ENCODE measurements at places on chromosomes 3 and 15.

GRCh38 chr15:72919936-72920465 lies 132.3 kb upstream of the NEO1 start:
- no peak for DNase-seq

DNA sequence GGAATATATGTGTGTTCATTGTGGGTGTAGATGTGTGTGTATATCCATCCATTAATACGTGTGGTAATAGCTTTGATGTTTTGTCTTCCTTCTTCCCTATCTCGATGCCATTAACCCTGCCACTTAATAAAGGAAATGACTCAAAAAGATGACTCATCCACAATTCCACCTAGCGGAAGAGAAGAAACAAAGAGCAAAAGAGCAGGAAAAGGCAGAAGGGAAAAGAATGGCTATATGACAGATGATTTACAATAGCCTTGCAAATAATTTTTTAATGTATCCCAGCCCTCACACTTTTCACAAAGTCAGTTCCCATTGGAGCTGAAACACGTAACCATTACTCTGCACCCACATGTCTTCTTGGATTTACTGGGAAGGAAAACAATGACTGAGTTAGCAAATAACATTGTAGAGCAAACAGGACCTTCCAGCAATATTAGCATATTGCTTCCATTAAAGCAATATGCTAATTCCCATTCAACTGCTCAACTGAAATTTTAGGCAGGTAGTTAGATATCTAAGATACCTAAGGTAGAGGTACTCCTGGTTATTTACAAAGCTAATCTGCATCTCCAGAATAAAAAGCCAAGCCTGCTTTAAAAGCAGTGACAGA lies 197.2 kb downstream of the KCNAB1 start:
- DNase-seq: no peak

DNA sequence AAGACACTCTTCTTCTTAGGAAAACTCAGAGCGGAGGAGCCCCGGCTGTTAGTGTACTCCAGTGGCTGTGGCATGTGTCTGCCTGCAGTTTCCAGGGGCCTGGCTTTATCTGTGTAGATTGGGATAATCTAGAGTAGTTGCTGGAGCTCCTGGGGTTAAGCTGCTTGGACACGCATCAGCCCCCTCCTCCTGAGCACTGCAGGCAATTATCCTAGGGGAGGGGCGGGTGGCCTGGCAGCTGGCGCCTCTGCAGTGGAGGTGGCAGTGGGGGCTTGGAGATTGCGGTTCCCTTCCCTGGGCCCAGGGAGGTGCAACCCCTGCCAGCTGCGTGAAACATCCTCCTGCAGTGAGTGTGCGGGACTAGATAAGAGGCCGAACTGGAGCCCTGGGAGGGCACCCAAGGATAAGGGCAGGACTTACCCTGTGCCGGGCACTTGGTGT lies 68.2 kb downstream of the EFCAB12 start:
- DNase-seq: no peak

GRCh38 chr15:39296955-39297354 lies 283.9 kb upstream of the THBS1 start:
- DNase-seq: no peak

DNA sequence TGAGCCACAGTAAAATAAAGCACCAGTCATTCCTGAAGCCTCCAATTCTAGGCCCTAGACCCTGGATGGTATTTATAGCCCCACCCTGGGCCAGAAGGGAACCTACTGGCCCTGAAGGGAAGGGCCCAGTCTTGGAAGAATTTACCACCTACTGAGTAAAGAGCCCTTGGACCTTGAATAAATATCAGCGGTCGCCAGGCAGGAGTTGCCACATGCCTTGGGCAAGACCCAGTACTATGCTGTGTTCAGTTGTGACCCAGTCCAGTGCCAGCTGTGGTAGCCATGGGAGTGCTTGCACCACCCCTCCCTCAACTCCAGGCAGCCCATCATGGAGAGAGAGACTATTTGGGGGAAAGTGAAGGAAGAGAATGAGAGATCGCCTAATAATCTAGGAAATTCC lies 27.0 kb downstream of the NCBP2 start:
- no peak for DNase-seq

- no peak for DNase-seq
Observed at GRCh38 chr15:52417957-52418356, 110.7 kb downstream of the MYO5A start.

DNA sequence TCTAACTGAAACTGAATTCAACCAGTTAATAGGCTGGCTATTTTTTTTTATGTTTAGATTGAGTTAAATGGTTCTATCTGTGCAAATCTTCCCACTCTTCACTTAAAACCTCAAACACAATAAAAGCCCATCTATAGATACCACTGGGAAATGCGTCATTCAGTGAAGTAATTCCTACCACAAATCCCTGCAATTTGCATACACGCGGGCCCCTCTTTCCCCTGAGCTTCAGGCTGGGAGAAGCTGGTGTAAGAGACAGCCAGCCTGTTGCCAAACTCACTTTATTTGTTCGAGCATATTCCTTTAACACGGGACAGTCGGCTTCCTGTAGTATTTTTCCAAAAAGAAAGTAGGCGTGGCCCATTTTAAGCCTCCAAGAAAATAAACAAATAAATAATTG lies 26.0 kb upstream of the MCTP2 start:
- no peak for DNase-seq

DNA sequence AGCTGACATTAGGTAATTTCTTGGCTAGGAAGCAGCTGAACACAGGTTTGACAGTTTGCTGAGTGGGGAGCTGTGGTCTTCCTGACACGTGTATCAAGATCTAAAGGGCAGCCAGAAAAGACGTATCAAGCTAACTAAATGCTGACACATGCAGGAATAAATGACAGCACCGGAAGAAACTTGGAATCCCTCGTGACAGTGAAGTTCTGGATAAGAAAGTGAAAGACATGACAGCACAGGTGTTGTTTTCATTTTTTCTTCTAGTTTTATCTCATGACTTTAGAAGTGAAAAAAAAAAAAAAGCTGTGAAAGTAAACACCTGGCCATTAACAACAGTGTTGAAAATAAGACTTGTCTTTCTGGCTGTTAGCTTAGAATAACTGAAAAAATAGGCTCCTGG lies 48.7 kb downstream of the FGF7 start:
- DNase-seq: no peak

DNA sequence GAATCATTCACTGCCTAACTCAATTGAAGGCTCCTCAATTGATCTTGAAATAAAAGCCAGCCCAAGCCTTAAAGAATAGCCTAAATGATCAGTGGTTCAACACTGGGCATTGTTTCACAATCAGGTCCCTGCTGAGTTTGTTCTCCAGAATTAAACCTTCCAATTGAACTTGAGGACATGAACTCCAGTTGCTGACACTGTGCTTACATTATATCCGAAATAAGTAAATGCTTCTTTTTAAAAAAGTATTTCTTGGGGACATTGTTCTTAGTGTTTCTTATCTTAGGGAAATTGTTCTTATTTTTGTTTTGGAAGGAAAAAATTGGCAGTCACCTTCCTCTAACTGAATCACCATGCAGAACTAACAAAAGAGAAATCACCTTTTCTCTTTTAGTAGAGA lies 450.2 kb downstream of the RBMS3 start:
- no peak for DNase-seq

DNA sequence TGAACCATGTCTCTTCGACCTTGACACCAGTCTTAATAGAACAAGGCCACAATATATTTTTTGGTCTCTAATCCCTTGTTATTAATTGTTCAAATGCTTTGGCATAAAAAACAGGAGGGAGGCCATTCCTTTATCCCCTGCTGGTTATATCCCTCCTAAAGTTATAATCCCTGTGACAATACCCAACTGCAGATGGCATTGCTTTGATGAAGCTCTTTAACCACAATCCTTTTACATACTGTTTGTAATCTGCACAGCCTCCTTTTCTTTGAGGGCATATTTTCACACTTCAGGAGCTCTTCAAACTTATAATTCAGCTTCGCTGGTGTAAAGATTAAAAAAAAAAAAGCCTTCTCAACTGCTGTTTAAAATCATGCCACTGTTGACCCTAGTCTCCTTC lies 919.0 kb downstream of the EPHA3 start:
- DNase-seq: no peak

GRCh38 chr15:49718234-49718633 lies 97.4 kb downstream of the DTWD1 start:
- no peak for DNase-seq

GRCh38 chr15:35243758-35244157 lies 158.7 kb upstream of the NANOGP8 start:
- no peak for DNase-seq

GRCh38 chr15:36886701-36887100 lies 213.6 kb downstream of the MEIS2 start:
- no peak for DNase-seq

- no peak for DNase-seq
Observed at GRCh38 chr3:140343211-140344081, 334.4 kb upstream of the TRIM42 start.

DNA sequence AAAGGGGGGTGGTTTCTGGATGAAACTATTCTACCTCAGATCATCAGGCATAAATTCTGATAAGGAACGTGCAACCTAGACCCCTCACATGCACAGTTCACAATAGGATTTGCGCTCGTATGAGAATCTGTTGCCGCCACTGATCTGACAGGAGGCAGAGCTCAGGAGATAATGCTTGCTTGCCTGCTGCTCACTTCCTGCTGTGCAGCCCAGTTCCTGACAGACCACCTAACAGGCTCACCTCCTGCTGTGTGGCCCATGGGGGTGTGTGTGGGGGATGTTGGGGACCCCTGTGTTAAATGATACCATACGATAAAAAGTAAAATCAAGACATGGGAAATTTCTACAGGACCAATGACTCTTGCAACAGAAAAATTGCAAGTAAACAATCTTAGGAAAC lies 24.0 kb downstream of the CP start:
- no peak for DNase-seq

DNA sequence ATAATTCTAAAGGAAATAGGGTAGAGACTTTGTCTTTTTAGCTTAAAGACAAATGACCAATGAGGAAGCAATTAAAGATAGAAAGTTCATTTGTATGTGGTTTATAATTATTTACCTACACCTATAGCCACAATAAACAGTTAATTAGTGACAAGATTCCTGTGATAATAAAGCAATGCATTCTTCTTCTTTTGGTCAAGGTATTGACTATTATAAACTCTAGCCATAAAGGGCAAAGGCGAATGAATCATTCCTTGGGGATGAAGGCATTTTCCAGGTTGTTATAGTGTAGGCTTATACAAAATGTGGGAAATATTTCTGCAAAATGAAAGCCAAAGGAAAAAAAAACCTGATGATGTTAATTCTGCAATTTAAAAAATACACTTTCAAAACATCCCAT lies 115.4 kb downstream of the PLD1 start:
- DNase-seq: no peak

GRCh38 chr15:93865586-93865985 lies 365.8 kb upstream of the MCTP2 start:
- no peak for DNase-seq

GRCh38 chr15:72201391-72201921 lies 3.9 kb upstream of the GRAMD2A start:
- DNase-seq: no peak

Measured in Ammon's horn (tissue), 1 donor.